ENCODE measurements at places on chromosomes 16 and 17.

DNA sequence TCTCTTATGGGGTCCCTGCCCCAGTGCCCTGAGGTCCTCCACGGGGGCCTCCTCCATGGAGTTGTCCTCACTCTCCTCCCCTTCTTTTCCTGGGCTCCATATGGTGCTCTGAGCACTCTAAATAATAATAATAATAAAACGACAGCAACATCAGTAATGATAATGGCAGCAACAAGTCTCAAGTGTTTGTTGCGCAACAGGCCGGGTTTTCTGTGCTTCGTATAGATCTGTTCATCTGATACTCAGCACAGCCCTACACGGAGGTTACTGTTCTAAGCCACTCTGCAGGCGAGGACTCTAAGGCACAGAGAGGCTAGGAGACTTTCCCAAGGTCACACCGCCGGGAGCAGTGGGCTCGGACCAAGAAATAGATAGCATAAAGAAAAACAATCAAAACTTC lies 13.7 kb downstream of the CIBAR2 start:
- no peak for DNase-seq

- no peak for DNase-seq
Measured at GRCh38 chr17:66967837-66968543, 3.5 kb downstream of the CACNG4 start.

GRCh38 chr17:32283745-32284201 lies 18.1 kb downstream of the RHBDL3 start:
- no peak for DNase-seq

DNA sequence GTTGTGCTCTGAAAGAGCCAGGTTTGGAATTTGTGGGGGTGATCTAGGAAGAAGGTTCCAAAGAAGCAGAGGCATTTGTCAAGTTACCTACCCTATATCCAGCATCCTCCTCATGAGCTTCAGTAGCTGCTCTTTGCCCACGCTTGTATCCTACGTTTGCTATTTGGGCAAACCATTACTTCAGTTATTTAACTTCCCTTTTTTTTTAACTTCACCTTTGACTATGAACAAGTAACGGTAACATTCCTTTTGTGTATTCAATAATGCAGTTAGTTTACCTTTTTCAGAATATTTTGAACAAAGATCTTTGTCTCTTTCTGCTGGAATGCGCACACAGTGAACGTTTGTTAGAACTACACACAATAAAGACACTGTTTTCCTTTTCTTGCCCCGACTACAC lies 41.5 kb downstream of the CYB5B start:
- no peak for DNase-seq

GRCh38 chr17:14201988-14202380 lies 34.7 kb downstream of the CDRT15 start:
- DNase-seq = no peak

DNA sequence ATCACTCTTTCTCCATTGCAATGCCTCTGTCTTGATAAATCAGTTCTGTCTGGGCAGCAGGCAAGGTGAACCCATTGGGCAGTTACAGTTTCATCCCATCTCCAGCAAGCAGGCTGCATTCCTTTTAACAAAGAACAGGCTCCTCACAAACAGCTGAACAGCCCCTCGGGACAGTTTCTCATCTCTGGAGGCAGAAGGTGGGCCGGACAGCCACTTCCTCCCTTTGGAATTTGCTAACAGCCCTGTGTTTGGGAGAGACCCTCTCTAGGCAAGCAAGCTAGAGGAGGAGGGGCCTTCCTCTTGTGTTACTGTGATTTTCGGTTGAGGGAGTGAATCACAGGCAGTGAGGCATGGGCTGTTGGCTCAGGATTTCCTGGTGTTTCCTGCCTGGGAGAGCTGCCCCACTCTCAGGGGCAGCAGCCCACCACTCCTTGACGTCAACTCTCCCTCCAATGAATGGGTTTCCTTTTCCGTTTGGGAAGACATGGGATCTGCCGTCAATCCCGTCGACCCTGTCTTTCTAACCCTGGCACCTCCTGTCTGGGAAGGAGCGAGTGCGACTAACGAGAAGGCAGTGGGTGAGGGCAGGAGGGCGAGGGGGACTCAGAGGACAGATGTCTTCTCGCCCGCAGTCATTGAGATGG lies 3.7 kb upstream of the PGS1 start:
- DNase-seq = no peak

DNA sequence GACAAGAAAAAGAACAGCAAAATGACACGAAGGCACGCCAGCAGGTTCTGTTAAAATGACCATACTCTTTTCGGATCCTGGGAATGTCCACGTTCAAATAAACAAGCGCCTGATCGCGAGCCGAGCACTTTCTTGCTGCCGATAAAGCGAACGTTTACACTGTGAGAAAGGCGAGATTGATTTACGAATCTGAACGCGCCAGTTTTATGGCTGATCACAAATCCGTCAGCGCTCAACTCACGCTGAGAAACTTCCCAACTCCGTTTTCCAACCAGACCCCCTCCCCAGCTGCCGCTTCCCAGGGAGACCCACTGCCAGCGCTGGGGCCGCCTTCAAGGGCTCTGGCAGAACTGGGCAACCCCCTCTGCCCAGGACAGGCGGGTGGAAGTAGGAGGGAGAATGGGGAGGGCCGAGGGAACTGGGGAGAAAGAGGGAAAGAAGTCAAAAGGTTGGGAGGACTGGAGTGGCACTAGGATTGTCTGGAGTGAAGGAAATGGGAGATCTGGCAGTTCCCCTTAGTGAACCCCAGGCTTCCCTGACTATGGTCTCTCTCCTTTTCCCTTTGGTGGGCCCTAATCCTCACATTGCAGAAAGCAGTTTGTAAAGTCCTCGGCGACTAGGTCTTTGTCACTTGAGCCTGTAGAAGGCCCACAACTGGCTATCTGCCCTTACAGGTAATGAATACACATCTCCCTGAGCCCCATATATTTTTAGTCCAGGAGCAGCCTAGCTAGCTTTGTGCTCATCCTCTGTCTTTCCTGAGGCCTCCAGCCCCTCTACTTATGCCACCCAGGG lies 6.9 kb downstream of the HOXB4 start:
- DNase-seq = no peak

DNA sequence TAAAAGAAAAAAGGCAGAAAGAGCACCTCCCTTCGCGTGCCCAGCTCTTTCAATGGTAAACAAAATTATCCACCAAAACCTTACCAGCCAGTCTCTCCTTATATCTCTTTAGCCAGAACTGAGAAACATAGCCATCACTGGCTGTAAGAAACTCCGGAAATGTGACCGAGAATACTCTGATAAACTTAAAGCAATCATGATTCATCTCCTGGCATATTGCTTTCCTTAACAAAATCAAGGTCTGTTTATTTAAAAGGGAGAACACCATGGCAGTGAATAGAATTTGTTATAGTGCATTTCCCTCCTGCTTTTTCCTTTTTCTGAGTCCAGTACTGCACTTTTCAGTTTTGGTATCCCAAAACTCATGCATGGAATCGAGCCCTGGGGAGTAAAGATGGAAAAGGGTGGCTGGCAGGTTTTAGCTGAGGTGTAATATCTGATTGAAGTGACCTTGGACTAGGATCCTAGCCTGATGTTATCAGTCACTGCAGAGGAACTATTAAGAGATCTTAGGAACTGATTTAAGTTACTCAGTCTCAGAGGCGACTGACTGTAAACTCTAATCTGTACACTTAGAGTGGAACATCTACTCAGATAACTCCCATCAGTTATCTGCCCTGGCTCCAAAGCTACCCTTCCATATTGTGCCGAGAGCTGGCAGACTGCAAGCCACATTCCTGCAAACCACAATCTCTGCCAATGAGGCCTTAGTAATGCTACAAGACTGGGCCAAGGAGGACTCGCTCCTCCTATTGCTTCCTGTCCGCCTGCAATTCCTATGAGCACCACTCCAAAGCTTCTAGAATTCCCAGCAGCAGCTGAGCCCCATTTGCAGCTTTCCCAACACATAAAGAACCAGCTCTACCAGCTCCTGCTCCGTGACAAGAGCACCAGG lies 7.4 kb upstream of the COX10 start:
- no peak for DNase-seq

DNA sequence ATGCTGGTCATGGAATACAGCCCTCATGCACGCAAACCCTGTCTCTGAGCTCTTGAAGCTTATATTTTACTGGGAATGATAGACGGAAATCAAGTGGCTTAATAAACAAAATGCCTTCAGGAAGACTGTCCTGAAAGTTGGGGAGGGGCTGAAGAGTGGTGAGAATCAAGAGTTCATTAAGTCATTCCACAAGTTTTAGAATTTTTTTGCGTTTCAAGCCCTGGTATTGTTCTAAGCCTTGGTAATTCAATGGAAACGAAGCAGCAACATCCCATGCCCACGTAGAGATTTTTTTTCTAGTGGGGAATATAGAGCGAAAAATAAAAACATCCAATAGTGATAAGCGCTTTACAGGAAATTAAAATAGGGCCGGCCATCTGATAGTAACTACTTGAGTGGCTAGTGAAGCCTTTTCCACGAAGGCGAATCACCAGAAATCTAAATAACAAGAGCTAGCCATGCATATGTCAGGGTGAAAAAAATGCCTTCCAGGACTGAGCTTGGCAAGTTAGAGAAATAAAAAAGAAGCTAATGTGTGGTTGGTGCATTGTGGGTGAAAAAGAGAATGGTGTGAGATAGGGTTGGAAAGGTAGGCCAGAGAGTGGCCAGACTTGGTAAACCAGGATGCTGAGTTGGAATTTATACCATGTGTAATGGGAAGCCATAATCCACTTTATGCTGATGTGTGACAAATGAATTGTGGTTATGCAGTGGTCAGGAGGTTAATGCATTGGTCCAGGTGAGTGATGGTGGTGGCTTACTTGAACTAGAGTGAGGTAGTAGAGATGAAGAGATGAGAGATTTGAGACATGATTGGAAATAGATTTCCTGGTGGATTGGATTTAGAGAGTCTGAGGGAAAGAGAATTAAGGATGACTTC lies 772 bp downstream of the PFAS start:
- no peak for DNase-seq

DNA sequence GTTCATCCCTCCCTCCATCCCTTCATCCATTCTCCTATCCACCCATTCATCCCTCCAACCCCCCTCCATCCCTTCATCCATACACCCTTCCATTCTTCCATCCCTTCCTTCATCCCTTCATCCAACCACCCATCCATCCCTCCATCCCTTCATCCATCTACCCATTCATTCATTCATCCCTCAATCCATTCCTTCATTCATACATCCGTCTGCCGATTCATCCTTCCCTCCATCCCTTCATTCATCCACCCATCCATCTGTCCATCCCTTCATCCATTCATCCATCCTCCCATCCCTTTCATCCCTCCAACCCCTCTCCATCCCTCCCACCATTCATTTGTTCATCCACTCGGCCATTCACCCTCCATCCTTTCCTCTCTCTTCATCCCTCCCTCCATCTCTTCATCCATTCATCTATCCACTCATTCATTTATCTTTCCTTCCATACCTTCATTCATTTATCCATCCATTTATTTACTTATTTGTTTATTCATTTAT lies 95.7 kb downstream of the FOXL1 start:
- no peak for DNase-seq

- no peak for DNase-seq
Measured at GRCh38 chr17:17698869-17699351, 17.7 kb downstream of the RAI1 start.

DNA sequence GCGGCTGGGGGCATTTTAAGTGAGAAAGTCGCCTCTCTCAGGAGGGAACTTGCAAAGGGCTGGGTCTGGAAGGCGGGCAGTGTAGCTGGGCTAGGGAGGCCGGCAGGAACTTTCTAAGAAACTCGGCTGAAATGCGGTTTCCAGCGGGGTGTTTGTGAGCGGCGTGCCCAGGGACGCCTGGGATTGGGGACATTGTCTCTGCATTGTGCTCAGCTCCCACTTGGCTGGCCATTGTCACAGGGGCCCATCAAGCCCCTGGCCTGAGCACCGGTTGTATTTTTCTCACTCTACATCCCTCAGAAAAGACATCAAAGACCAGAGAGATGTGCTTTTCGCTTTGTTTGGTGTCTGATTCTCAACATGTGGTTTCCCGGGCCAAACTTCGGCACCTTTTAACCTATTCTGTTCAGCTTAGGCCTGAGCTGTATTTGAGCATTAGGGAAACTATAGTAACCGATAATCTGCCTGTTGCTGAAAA lies 291.1 kb upstream of the IRX3 start:
- no peak for DNase-seq

GRCh38 chr17:30352240-30352814 lies 18.5 kb upstream of the TMIGD1 start:
- DNase-seq = no peak

DNA sequence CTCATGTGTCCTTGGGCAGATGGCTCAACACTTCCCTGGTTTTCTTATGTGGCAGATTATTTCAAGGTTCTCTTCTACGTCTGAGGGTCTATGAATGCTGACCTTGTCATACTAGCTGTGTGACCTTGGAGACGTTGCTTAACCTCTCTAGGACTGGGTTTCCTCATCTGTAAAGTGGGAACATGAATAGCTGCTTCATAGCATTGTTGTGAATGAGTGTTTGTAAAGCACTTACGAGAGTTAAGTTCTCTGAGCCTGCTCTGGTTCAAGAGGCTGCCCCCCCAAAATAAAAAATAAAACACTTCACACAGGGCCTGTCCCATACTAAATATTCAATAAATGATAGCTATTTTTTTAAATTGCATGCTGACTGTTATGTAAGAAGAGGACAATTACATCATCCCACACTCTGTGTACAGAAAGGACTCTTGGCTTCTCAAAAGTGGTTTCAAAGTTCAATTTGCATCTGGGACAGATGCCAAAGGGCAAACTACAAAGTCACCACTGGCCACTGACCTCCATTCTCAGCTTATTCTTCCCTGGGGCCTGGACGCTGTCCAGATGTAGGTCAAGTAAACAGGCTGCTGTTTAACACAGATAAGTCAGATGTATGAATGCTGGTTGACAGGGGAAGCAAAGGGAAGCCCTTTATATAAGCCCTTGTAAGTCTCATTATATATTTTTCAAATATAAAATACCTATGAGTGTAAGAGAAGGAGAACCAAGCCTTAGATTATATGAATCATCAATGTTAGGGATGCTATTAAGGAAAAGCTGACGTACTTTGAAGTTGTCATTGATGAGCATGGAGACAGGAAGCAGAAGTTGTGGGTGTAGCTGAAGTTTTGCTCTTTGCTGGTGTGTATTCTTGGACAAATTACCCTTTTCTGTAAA lies 15.4 kb upstream of the NDEL1 start:
- no peak for DNase-seq

DNA sequence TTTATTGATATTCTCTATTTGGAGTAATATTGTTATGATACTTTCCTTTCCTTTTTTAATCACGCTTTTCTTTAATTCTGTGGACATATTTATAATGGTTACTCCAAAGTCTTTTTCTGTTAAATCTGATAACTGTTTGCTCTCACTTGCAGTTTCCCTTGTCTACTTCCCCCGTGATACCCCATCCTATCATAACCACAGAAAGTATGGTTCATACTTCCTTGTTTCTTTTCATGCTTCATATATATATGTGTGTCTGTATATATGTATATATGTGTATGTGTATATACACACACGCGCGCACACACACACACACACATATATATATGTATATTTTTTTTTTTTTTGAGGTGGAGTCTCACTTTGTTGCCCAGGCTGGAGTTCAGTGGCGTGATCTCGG lies 23.5 kb downstream of the SPECC1 start:
- DNase-seq = no peak
